ENCODE measurements at places on chromosomes 6 and 20.

GRCh38 chr6:25351485-25351884, 72.3 kb downstream of the CARMIL1 start:
- DNase-seq = no peak

DNA sequence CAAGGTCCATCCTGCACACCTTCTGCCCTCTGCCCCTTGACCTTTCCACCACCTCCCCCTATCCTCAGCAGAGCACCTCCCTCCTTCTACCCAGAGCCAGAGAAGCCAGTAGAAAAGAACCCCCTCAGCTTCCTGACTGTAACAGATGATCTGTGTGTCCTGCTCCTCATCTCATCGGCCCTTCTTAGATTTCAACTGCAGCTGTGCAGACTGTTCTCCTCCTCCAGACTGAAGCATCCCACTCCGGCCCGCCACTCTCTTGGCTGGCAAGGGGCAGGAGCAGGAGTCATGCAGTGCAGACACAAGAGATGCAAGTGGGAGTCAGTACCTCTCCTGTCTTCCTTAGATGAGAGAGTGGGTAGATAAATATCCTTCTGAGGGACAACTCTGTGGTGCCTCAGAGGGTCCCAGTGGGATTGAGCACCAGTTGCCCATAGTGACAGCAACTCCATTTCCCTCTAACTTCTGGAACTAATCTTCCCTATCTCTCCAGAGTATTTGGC, 163.5 kb upstream of the MLN start:
- DNase-seq = no peak

- no peak for DNase-seq
These were observed 15.6 kb upstream of the DAAM2 start for GRCh38 chr6:39776581-39776980.

DNA sequence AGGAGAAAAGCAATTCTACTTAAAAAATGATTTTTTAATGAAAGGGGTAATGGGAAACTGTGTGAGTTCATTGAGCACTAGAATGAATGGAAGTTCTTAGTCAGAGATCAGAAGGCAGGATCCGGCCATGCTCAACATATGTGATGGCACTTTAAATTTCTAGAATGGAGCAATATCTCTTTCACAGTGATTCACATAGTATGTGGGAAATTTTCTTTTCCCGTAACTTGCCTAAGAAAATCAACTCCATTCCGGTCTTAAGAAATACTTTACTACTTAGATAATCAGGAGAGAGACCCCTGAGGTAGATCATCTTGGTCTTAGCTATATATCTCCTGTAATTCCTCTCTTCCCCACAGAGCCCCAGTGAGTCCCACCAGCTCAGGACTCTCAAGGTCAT, 131.8 kb downstream of the SCML4 start:
- DNase-seq = peak; percentile 84

DNA sequence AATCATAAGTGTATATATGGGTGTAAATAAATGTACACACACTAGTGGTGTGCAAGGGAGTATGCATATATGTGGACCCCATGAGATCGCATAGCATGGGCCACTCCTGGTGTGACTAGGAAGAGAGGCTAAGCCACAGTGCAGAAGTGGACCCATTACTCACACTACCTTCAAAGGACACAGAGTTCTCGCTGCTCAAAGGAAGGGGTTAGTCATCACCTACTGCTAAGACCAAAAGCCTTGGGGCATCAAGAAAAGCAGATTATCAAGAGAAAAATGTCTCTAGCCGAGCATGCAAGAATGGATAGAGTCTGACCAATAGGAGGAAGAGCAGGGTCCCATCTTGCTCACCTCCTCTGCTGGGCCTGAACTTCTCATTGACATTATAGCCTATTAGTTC, 195.5 kb downstream of the MAFB start:
- no peak for DNase-seq

DNA sequence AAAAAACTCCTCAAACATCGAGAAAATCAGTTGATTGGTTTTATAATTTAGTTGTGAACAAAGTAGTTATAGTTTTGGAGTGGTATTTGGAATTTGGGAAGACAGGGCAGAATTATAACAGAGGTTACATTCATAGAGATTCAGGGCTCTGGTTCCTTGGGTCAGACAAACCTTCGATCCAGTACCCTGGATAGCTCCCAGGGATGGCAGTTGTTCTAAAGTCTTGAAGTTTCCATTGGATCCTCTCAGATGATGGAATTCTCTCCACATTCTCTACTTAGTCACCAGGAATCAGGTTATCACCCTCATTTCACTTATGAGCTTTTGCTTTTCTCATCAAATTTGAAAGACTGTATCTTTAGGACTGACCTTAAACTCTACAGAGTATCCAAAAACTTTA, 285.1 kb downstream of the CENPW start:
- peak; percentile 59 for DNase-seq

DNA sequence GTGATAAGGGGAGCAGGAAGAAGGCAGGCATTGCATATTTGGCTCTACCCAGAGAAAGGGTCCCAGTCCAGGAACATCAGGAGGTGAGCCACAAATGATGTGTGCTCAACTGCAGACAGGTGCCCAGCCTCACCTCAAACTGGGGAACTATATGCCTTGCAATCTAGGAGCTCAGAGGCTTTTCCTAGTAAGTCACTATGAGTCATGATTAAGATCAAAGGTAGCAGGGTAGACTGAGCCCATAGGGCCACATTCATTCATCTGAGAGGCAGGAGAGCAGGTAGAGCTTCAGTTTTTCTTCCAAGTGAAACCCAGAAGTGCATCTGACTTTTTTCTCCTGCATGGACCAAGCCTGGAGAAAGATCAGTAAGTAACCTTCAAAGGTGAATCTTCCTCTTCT, 31.3 kb downstream of the MARCKS start:
- no peak for DNase-seq

GRCh38 chr6:135250234-135250633, 69.1 kb downstream of the MYB start:
- peak; percentile 8 for DNase-seq

DNA sequence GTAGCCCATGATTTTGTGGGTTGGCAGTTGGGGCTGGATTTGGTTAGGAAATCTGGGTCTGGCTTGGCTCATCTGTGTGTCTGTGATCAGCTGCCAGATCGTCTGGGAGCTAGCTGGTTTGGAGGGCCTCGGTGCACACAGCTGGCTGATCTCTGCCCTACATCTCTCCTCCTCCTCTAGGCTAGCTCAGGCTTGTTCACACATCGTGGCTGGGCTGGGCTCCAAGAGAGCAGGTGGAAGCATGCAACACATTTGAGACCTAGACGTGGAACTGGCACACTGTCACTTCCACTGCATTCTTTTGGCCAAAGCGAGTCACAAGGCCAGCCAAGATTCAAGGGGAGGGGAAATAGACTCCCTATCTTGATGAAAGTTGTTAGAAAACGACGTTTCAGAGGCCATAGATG, 15.9 kb downstream of the NDUFAF5 start:
- peak; percentile 49 for DNase-seq

GRCh38 chr6:73983367-73983766, 287.4 kb downstream of the CD109 start:
- DNase-seq = peak; percentile 89

DNA sequence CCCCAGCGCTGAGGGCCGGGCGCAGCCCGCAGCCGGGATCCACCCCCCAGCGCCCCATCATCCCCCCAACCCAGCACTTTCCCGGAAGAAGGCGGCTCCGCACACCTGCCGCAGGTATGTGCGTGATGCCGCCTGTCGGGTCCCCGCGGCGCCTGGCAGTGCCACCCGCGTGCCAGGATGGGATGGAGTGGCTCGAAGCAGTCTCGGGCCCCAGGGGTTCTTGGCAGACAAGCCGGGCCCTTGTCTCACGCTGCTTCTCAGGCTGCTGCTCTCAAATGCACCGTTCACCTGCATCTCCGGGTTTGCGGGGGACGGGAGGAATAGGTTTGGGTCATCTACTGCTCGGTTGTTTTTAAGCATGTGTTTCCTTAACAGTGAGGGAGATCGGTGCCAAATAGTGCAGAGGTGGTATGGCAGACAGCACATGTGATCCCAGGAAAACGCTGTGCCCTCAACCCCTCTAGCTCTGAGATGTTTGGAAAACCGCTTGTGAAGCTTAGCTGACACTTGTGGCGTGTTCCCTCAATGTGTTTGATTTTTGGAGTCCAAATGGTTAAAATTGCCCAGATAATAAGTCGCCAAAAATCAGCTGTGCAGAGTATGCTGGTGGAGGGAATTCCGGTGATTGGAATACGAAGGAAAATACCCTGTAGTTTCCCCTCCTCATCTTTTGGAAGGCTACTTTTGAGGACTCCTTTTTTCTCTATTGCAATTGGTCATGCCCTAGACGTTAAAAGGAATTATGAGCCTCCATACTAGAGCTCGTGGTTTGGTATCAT, 926 bp downstream of the MYLIP start:
- no peak for DNase-seq

- DNase-seq = peak; percentile 7
These were observed 24.6 kb upstream of the EYA2 start for GRCh38 chr20:46870041-46870440.

DNA sequence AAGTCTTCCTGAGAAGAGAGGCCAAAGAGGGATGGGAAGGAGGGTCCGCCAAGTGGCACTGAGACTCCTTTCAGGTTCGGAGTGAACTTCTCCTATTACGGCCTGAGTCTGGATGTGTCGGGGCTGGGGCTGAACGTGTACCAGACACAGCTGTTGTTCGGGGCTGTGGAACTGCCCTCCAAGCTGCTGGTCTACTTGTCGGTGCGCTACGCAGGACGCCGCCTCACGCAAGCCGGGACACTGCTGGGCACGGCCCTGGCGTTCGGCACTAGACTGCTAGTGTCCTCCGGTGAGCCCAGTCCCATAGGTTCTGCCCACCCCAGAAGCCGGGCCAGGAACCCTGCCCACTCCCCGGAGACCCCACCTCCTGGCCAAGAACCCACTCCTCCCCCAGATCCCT, 4.1 kb downstream of the SLC22A7 start:
- no peak for DNase-seq

DNA sequence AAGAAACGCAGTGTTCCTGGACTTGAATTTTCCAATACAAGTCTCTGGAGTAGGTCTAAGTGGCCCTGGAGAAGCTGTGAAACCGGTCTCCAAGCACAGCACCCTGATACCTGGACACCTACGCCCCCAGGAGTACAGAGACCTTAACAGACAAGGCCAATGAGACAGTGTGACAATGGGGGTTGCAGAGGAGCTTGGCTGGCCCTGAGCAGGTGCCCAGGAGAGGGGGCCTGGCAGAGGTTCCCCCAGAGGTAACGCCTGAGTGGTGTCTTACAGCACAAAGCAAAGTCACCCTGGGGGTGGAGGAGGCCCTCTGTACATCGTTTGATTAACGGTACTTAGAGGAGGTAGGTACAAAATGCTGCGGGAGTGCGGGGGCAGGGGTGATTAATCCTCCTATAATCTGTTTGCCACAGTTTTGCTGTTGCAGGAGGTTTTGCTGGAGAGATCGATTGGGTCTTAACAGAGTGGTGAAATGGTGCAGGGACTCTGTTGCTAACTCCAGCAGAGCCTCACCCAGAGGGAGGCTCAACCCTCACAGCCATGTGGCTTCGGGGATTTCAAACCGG, 37.3 kb upstream of the APCDD1L start:
- DNase-seq = no peak

- DNase-seq = peak; percentile 65
These were observed 109.1 kb downstream of the PRDM1 start for GRCh38 chr6:106194949-106195921.

GRCh38 chr6:106141441-106142237, 55.5 kb downstream of the PRDM1 start:
- DNase-seq = no peak

GRCh38 chr6:161412795-161413194, 138.9 kb upstream of the AGPAT4 start:
- DNase-seq = no peak

- DNase-seq = no peak
These were observed 244.1 kb downstream of the PTPRK start for GRCh38 chr6:128276311-128276710.

DNA sequence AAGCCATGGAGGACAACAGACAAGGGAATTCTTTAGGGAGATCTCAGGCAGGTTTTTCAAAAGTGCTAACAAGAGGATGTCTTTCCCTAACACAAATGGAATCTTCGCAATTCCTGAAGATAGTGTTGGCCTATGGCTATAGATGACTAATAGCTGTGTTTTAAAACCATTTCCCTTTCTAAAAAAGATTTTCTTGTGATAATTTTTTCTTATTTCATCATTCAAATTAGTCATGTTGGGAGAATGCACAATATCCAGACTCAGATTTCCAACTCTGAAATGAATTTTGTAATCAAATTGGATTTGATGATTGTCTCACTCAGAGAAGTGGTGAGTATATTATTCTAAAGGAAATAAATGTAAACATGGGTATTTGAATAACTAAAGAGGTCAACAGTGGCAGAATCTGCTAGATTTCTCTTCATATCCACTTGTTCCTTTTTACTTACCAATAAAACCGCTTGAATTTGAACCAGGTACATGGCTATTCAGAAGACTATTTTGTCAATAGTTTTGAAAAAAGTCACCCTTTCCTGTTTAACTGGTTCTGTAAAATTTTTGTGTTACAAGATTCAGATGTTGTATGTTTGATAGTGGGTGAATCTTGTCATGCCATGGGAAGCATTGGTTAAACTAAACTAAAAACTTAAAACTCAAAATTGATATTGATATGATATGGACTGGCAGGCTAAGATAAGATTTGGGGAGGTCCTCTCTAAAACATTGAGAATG, 1223.7 kb upstream of the EYS start:
- peak; percentile 55 for DNase-seq

DNA sequence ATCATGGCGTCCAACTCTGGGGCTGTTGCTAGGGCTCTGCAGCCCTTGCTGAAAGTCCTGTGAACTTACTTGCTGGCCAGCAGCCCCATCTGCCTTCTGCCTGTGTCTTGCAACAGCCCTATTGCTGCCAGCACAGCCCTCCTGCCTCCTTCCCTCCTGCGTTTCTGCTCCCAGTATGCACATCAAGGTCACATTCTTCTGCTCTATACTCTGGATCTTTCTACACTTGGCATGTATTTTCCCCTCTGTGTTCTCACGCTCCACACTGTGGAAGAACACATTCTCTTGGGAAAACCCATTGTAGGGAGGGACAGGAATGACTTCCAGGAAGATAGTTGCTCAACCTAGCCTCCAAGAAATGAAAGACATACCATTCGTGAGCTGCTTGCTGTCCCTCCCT, 80.9 kb upstream of the PHACTR2 start:
- DNase-seq = peak; percentile 21

GRCh38 chr6:116145803-116146675, 20.1 kb upstream of the COL10A1 start:
- DNase-seq = no peak

GRCh38 chr20:53080687-53080962, 108.5 kb downstream of the TSHZ2 start:
- no peak for DNase-seq

GRCh38 chr20:51262240-51262639, 239.3 kb upstream of the KCNG1 start:
- DNase-seq = no peak

DNA sequence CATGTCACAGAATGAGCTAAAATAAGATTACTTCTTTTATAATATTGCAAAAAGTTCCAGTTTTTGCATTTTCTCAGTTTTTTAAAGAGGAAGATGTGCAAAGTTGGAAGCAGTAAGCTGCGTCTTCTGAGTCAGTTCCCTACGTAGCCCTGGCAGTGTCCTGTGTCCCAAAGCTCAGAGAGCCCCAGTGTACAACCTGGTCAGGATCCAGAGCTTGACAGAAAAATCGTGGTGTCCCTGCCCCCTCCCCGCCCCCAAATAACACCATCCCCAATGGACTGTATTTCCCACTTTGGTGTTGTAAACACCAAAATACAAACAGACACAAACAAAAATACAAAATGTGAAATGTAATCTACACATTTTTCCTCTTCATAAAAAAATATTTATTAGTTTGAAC, 4.6 kb downstream of the SLC2A4RG start:
- no peak for DNase-seq

GRCh38 chr6:123415844-123416468, 220.8 kb downstream of the TRDN start:
- peak; percentile 42 for DNase-seq

- no peak for DNase-seq
These were observed 20.1 kb downstream of the C6orf163 start for GRCh38 chr6:87364602-87365252.
